ENCODE measurements at places on chromosomes 1 and 21.

- H3K4me1 ChIP-seq = peaks cover 14% of the 10 kb centered on the region
- no peak for DNase-seq
- no peak overlapping the region for H3K27ac ChIP-seq
- peaks cover 10% of the 10 kb centered on the region for H3K36me3 ChIP-seq
Observed at GRCh38 chr1:66998972-66999371, 55.0 kb downstream of the SLC35D1 start.

DNA sequence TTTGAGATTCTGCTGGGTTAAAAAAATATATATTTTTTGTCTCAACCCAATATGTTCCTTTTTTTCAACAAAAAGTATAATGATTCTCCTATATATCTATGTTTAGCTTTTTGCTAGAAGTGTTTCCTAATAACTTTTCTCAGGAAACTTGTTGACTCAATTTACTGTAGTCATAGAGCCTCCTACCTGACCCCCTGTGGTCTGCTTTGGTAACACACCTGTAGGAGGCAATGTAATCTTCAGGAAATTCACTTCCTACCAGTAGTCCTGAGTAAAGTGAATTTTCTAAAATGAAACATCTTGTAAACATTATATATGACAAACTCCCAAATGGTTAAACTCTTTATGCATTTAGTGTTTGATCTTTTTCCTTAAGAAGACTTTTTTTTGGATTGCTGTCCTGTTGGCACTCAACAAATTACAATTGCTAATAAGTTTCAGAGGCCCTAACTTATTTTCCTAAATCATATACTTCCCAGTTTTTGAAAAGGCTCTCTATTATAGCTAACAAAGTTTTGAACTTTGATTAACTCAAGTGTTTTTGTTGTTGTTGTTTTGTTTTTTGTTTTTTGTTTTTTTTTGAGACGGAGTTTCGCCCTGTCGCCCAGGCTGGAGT is 118.3 kb downstream of the OLFML2B start:
- H3K4me3 ChIP-seq = no peak overlapping the region
- no peak overlapping the region for H3K27ac ChIP-seq
- no peak for DNase-seq
- no peaks in the 10 kb centered on the region for H3K27me3 ChIP-seq
- H3K4me1 ChIP-seq = no peaks in the 10 kb centered on the region

- no peak overlapping the region for H3K27ac ChIP-seq
- DNase-seq = no peak
- H3K4me3 ChIP-seq = no peak overlapping the region
- H3K36me3 ChIP-seq = peaks cover 2% of the 10 kb centered on the region
- H3K27me3 ChIP-seq = peaks cover 2% of the 10 kb centered on the region
Observed at GRCh38 chr1:222061711-222062359, 319.9 kb upstream of the DUSP10 start.

DNA sequence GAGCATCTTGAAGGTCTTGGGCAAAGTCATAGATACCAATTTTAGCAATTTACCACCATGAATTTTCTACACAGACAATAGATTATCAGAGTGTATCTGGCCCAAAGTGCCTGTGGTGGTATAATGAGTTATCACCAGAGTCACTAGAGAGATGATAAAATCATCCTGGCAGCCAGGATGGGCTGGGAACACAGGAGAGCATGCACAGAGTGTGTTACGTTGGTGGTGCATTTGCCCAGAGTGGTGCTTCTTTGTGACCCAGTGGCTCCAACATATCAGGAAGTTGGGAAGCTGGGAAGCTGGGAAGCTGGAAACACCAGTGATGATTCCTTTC is 236.7 kb upstream of the PROX1 start:
- H3K36me3 ChIP-seq = no peaks in the 10 kb centered on the region
- no peak overlapping the region for H3K27ac ChIP-seq
- no peaks in the 10 kb centered on the region for H3K27me3 ChIP-seq
- H3K4me3 ChIP-seq = no peak overlapping the region
- DNase-seq = no peak
- H3K4me1 ChIP-seq = no peaks in the 10 kb centered on the region

DNA sequence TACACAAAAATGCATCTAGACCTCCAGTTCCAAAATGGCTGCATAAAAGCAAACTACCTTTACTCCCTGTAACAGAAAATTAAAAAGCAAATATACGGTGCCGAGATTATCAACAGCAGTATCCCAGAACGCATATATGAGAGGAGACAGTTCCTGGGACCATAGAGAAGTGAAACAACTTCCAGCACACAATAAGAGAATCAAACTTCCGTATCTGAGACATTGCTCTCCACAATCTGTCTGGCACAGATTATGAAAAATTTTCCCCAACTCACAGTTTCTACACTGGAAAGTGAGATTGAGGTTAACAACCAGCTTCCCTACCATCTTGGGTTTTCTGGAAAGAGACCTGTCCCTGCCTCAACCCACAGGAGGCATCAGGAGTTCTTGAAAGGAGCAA is 47.2 kb upstream of the ST6GALNAC3 start:
- peaks cover 8% of the 10 kb centered on the region for H3K27me3 ChIP-seq
- H3K4me1 ChIP-seq = no peaks in the 10 kb centered on the region
- H3K4me3 ChIP-seq = no peak overlapping the region

- DNase-seq = no peak
- H3K4me3 ChIP-seq = no peak overlapping the region
- H3K27ac ChIP-seq = no peak overlapping the region
- peaks cover 10% of the 10 kb centered on the region for H3K36me3 ChIP-seq
- H3K27me3 ChIP-seq = no peaks in the 10 kb centered on the region
- H3K4me1 ChIP-seq = peaks cover 6% of the 10 kb centered on the region
Observed at GRCh38 chr1:114431026-114431425, 80.0 kb downstream of the TRIM33 start.

DNA sequence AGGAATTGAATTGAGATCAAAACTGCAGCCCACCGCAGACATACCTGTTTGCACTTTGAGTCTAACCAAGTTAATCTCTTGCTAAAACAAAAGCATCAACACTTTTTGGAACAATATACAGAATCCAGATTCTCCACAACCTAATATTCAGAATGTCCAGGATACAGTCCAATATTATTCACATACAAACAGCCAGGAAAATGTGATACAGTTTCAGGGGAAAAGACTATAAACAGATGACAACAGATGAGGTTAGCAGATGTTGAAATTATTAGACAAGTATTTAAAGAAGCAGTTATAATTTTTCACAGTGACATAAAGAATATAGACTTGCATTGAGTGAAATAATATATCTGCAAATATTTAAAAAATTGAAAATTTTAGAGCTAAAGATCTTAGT is 678.1 kb upstream of the CXADR start:
- H3K4me1 ChIP-seq = no peaks in the 10 kb centered on the region
- DNase-seq = no peak
- H3K27me3 ChIP-seq = no peaks in the 10 kb centered on the region
- H3K4me3 ChIP-seq = no peak overlapping the region

DNA sequence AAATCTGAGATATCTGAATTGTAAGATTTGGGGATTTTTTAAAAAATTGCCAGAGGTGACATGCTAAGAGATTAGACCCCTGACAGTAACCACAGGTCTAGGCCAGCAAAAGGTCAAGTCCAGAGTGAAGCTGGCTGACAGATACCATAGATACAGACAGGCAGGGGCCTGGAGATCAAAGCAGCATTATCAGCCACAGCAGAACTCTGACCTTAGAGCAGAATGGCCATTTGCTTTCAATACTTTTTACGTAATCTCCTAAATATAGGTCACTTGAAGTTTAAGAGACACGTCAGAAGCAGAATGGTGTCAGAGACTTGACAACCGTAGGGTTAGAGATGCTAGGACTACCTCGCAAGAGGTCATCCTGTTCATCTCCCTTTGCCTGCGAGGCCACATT is 40.8 kb upstream of the RXRG start:
- H3K27ac ChIP-seq = no peak overlapping the region
- no peaks in the 10 kb centered on the region for H3K36me3 ChIP-seq
- peaks cover 3% of the 10 kb centered on the region for H3K4me1 ChIP-seq
- DNase-seq = no peak
- H3K27me3 ChIP-seq = peaks cover 12% of the 10 kb centered on the region
- H3K4me3 ChIP-seq = no peak overlapping the region

DNA sequence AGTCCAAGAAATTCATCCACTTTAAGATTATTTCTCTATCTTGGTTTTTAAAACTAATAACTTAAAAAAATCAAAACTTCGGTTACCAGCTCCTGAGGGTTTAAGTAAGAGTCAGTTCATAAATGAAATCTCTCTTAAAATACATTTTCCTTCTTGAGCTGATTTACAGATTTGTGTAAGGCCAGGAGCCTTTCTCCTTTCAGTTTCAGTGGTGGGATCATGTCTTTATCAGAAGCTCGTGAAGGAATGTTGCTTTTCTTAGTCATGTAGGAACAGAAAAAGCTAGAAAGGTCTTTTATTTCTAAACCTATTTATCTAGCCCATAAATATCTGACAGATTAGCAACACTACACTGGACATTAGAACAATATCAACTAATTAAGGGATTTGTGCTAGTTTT is 390.2 kb downstream of the GPATCH2 start:
- H3K4me1 ChIP-seq = no peaks in the 10 kb centered on the region
- no peaks in the 10 kb centered on the region for H3K36me3 ChIP-seq
- peaks cover 1% of the 10 kb centered on the region for H3K27me3 ChIP-seq
- H3K4me3 ChIP-seq = no peak overlapping the region
- no peak for DNase-seq

- DNase-seq = no peak
- H3K36me3 ChIP-seq = peaks cover 19% of the 10 kb centered on the region
- H3K27ac ChIP-seq = no peak overlapping the region
- H3K4me1 ChIP-seq = no peaks in the 10 kb centered on the region
- peaks cover 11% of the 10 kb centered on the region for H3K27me3 ChIP-seq
Observed at GRCh38 chr1:235657269-235657668, 7.7 kb upstream of the GNG4 start.

- H3K4me3 ChIP-seq = no peak overlapping the region
- no peak overlapping the region for H3K27ac ChIP-seq
- peaks cover 6% of the 10 kb centered on the region for H3K27me3 ChIP-seq
- DNase-seq = no peak
- no peaks in the 10 kb centered on the region for H3K4me1 ChIP-seq
Observed at GRCh38 chr1:18144916-18145647, 37.5 kb downstream of the IGSF21 start.

DNA sequence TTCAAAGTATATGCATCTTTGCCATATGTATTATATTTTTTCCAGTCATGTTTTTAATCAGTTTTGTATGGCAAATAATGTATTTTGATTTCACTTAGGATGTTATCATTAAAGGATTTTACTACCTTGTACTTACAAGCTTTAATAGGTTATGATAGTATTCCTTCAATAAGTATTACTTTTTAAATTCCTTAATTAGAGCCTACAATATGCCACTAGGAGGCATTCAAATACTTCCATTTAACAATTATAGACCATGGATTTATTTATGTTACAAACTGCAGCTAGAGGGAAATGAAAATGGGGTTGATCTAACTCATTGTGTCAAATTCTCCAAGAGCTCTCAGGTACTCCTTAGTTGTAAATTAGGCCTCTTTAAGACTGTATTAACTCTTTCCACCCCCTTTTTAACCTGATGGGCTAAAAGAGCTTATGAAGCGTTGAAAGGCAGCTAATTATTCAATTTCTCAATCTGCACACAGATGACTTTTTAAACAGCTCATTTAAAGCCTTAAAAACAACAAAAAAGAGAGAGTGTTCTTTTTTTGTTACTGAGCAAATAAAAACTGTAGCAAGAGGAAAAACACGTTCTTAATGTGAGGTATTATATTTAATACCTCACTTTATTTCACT is 156.2 kb downstream of the DENND1B start:
- H3K27ac ChIP-seq = no peak overlapping the region
- no peaks in the 10 kb centered on the region for H3K27me3 ChIP-seq
- no peak for DNase-seq
- no peak overlapping the region for H3K4me3 ChIP-seq
- H3K36me3 ChIP-seq = peaks cover 5% of the 10 kb centered on the region

DNA sequence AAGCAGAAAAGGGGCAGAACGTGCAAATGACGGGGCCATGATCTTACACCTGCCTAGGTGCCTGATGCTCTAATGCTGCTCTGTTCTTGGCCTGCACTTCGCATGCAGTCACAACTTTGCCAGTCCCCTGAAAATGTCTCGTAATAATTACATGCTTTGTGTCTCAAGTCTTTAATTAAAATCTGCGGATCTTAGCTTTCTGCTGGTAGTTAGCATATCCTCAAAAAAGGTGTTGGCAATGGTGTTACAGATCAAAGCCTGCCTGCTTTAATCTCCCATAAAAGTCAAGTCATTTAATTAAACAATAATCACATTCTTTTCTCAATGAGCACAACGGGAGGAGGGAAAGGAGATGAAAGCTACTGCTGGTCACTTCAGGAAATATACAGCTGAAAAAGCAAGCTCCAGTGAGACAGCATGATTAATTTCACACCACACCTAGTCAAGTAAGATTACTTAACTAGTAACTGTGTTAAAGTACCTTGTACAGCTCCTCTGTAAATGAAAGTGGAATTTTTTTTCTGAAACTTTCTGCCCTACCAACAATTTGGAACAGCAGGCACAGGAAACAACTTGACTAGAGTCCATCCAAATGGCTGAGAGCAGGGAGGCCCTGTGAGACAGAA is 45.8 kb downstream of the STX6 start:
- peaks cover 3% of the 10 kb centered on the region for H3K4me1 ChIP-seq
- DNase-seq = no peak
- H3K36me3 ChIP-seq = peaks cover 30% of the 10 kb centered on the region
- H3K27ac ChIP-seq = no peak overlapping the region
- H3K27me3 ChIP-seq = no peaks in the 10 kb centered on the region
- H3K4me3 ChIP-seq = no peak overlapping the region

GRCh38 chr1:77044133-77044849 is 174.9 kb downstream of the PIGK start:
- no peak overlapping the region for H3K4me3 ChIP-seq
- H3K27me3 ChIP-seq = peaks cover 3% of the 10 kb centered on the region
- no peaks in the 10 kb centered on the region for H3K36me3 ChIP-seq
- no peak for DNase-seq
- no peak overlapping the region for H3K27ac ChIP-seq

DNA sequence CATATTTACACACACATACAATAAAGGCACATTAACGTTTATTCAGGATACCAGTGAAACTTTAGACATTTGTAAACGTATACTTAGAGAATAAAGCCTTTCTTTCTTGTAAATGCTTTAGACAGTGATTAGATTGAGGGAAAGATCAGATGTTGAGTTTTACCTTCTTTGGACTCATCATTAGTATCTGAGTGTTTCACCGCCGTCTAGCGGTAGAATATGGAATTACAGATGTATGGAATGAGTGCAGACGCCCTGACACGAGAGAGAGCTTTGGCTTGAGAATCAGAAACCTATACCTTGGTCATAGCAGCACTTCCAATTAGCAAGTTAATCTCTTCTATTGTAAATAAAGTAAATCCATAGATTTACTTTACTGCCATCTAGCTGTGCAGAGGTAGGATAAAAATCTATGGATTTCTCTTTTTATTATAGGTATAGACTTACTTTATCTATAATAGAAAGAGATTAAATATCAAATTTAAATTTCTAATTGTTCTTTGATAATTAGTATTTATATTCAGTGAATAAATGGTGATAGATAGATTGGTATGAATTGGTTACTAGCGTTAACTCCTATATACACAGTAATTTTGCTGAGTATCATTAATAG is 12.6 kb downstream of the FLG2 start:
- H3K36me3 ChIP-seq = no peaks in the 10 kb centered on the region
- no peak overlapping the region for H3K4me3 ChIP-seq
- peaks cover 3% of the 10 kb centered on the region for H3K4me1 ChIP-seq
- DNase-seq = peak; percentile 44
